T-cell (primary cell): ENCODE measurements at places on chromosomes 2 and 18. TPM values are rescaled to one million over a fixed set of nuclear protein-coding genes. Genes with fewer than 3 reads are reported as not detected.
A peak's percentile ranks its signal among the peaks of the same experiment; 100 is the strongest.

DNA sequence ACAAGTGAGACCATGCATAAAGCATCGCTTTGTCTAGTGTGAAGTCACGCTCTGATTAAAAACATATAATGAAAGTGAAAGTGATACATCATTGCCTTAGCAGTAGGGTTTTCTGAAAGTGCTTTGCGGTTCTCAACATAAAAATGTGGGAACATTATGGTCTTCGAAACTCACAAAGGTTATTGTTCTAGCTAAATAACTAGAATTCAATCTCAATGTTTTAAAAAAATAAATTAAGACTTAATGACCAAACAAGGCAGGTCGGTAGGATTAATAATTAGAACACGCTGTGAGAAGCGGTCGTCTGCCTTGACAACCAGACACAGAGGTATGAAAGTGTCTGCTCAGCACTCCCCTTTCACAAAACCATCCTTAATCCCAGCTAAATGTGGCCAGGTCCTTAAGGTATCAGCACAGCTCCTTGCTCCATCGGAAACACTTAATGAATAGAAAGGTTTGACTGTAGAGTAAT, 42.2 kb downstream of the KLHL14 start:
- no peaks in the 10 kb centered on the region for H3K4me1 ChIP-seq
- no peaks in the 10 kb centered on the region for H3K36me3 ChIP-seq
- peak overlapping the region; percentile 25 for H3K4me3 ChIP-seq
- H3K27me3 ChIP-seq, result no peaks in the 10 kb centered on the region
- DNase-seq, result no peak
- H3K27ac ChIP-seq, result no peak overlapping the region

The NT5C1B gene
- not detected for total RNA-seq

- H3K27ac ChIP-seq, result no peak overlapping the region
- no peaks in the 10 kb centered on the region for H3K27me3 ChIP-seq
- no peak for DNase-seq
- H3K4me1 ChIP-seq, result no peaks in the 10 kb centered on the region
- H3K36me3 ChIP-seq, result no peaks in the 10 kb centered on the region
- no peak overlapping the region for H3K4me3 ChIP-seq
These were observed 10.7 kb downstream of the KIF3C start for GRCh38 chr2:25971596-25971995.

The TEX44 gene
- not detected for total RNA-seq

DNA sequence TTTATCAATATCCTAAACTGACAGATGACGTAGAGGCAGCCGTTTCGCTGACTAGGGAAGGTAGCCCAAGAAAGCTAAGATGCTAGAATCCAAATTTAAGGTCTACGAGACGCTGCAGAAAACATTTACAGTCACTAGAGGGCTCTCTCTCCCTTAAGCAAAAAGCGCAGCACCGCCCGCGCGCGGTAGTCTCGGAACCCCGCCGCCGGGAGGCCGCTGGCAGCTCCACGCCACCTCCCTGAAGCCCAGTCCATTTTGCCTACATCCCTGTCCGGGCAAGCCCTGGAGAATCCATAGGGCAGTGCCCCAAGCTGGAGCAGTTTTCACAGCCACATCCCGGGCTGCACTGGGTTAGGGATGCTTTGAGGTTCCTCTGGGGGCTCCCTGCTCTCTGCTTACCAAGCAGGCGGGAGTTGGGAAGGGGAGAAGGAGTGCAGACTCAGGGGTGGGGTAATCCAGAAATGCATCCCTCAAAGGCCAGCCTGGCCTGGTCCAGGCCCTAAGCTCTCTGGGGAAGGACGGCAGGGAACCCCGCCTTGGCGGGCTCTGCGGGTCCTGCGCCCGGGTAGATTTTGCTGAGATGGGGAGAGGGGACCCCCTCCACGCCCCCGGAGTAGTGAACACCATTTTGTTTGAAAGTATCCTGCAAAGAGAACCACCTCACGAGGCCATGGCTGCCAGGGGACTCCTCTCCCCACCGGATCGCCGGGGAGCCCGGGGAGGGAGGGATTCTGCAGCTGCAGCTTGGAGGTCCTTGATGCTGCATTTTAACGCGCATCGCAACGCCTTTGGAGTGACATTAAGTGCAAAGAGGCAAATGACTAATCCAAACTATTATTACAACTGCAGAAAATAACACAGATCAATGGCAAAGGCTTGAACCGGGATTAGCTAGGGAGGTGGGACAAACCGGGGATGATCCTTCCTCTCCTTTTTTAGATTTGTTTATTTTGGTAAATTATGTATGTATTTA, 1.3 kb upstream of the DPYSL5 start:
- peak; percentile 52 for DNase-seq
- H3K27ac ChIP-seq, result no peak overlapping the region
- peaks cover 15% of the 10 kb centered on the region for H3K27me3 ChIP-seq
- H3K4me1 ChIP-seq, result peaks cover 4% of the 10 kb centered on the region
- peak overlapping the region; percentile 50 for H3K4me3 ChIP-seq

DNA sequence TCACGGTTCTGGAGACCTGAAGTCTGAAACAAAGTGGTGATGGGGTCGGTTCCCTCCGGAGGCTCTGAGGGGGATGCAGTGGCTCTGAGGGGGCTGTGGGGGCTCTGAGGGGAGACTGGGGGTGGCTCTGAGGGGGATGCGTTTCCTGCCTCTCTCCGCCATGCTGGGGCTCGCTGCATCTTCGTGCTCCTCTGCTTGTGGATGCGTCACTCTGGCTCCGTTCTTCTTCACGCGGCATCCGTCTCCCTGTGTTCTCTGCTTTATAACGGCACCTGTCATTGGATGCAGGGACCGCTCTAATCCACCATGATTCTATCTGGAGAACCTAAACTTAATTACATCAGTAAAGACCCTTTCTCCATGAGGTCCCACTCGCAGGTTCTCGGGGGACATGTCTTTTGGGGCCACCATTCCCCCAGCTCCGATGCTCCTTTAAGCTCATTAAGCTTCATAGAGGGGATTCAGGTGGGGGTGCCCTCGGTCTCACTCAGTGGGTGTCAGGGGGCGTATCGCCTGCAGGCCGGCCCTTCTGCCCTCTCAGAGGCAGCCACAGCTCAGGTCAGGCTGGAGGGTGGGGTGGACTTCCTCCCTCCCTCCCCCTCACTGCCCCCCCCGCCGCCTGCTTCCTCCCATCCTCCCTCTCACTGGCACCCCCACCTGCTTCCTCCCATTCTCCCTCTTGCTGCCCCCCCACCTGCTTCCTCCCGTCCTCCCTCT, 18.4 kb downstream of the RTP5 start:
- peaks cover 3% of the 10 kb centered on the region for H3K4me1 ChIP-seq
- peak overlapping the region; percentile 29 for H3K27ac ChIP-seq
- H3K36me3 ChIP-seq, result peaks cover 10% of the 10 kb centered on the region
- no peak for DNase-seq
- no peaks in the 10 kb centered on the region for H3K27me3 ChIP-seq

The DSG3 gene
- not detected for total RNA-seq

The MYO7B gene
- total RNA-seq, result not detected

DNA sequence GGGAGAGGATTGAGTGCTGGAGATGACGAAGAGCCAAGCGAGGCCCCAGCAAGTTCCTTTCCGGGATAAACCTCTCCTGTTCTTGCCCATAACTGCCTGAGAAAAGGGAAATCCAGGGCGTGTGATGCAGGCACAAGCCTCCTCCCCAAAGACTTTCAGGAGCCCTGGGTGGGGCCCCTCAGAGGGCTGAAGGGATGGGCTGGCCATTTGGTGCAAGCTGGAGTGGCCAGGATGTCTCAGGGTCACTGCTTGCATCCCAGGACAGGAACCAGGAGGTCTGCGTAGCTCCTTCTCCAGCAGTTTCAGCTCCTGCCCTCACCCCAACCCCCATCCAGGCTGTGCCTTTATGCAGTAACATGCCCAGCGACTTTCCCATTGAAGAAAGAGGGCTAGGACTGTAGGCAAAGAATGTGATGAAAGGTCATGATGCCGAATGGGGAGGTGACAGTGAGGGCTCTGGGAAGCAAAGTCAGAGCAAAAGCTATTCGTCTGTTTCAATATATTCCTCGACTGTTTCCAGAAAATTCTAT, 80.2 kb downstream of the PXDN start:
- no peak overlapping the region for H3K4me3 ChIP-seq
- DNase-seq, result no peak
- H3K4me1 ChIP-seq, result no peaks in the 10 kb centered on the region

The CXCR1 gene
- not detected for total RNA-seq

DNA sequence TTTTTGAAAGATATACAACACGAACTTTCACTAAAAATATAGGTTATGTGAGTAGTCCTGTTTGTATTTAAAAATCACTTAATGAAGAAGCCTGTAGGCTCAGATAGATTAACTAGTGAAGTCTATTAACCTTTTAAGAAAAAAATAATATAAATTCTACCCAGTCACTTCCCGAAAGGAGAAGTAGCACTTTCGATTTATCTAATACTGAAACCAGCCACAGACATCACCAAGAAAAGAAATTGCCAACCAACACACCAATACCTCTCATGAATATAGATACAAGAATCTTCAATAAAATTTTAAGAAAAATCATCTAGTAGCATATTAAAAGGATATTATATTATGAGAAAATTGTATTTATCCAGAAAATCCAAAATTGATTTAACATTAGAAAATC, 160.5 kb downstream of the GALNT13 start:
- H3K27ac ChIP-seq, result no peak overlapping the region
- H3K27me3 ChIP-seq, result no peaks in the 10 kb centered on the region
- H3K4me1 ChIP-seq, result no peaks in the 10 kb centered on the region
- no peak for DNase-seq
- no peak overlapping the region for H3K4me3 ChIP-seq
